ENCODE measurements at places on chromosomes 13 and 19.
A peak's percentile ranks its signal among the peaks of the same experiment; 100 is the strongest.

GRCh38 chr19:54106716-54107115 lies 4.1 kb downstream of the NDUFA3 start:
- no peak for DNase-seq

DNA sequence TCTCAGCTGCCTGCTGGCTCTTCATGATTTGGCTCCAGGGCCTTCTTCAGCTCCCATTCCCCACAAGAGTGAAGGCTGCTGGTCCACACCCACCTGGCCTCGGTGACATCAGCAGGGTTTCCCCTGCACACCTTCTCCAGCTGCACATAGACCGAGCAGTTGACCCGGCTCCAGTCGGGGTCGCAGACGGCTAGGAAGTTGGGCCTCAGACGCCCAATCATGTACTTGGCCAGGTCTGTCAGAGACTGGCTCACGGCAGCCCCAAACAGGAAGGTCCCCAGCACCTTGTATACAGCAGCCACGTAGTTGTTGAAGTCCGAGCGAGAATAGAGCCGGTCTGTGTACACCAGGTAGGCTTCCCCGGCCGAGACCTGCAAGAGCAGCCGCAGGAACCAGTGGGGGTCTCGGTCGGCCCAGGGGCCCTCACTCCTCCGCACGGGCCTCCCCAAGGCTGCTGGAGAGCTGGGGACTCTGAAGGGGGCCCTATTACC lies 3.8 kb downstream of the PLPP2 start:
- no peak for DNase-seq

GRCh38 chr19:35508129-35508528 lies 5.3 kb downstream of the DMKN start:
- no peak for DNase-seq

DNA sequence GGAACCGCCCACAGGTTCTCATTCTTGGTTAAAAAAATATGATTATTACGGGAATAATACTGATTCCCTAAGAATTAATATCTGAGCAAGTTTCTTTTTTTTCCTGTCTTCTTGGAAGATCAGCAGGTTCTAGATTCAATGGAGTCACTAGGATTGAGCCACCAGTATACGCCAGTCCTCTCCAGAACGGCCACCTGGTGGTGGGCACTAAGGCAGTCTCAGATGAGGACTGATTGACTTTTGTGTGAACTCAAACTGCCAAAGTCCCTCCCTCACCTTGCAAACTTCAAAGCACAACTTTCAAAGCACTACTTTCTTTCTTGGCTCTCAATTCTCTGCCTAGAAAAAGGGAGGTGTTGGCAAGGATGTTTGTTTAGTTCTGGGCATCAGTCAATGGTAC lies 33.3 kb upstream of the ALOX5AP start:
- DNase-seq, result no peak

DNA sequence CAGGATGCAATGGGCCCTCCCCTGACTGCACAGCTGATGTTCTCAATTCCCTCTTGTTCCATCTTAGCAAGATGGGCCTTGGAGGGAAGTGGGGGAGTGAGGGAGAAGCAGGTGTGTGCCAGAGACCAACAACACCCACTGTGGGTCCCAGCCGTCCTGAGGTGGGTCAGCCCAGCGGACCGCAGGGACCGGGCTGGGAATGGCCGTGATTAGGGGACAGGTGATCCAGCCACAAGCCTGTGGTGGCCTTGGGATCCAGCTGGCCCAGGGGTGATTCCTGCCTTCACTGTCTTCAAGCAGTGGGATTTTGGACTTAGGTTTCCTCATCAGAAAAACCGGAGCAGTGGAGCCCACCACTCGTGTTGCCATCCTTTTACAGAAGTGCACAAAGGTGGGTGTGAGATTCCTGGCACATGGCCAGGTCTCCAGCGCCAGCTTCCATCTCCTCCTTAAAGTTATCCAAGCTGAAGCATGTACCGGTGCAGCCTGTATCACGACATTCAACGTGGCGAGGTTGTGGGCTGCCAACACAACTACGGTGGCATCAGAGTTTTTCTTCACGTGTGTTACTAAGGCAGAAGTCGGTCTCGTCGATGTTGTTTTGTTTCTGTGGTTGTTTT lies 9.0 kb upstream of the ATP11A start:
- no peak for DNase-seq

DNA sequence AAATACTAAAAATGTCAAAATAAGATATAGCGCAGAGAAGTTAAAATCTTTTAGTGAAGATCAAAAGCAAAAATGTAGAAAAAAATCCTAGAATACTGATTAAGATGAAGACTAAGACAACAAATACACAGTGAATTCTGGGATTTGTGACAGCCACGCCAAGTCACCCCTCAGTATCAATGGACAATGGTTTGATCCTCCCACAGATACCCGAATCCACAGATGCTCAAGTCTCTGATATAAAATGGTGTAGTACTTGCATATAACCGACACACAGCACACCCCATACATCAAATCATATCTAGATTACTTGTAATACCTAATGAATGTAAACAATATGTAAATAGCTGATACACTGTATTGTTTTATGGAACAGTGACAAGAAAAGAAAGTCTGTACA lies 5.9 kb downstream of the MIPEP start:
- no peak for DNase-seq

GRCh38 chr13:94711561-94712286 lies 621 bp downstream of the SOX21 start:
- DNase-seq, result no peak

DNA sequence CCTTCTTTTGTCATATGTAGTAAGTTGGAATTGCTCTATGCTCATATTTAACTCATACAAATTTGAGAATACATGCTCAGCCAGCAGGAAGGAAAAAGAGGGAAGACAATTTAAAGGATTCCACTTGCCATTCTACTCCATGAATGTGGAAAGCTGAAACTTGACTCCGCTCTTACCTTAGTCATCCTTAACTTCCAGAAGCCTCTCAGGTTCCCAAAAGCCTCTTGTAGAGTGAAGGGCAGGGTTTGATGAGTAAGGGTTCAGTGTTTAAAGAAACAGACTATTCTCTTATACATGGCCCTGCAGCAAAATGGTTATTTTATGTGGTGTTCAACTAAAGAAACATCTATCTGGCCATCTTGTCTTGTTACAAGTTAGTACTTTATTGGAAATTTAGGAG lies 27.1 kb downstream of the FAM124A start:
- no peak for DNase-seq

DNA sequence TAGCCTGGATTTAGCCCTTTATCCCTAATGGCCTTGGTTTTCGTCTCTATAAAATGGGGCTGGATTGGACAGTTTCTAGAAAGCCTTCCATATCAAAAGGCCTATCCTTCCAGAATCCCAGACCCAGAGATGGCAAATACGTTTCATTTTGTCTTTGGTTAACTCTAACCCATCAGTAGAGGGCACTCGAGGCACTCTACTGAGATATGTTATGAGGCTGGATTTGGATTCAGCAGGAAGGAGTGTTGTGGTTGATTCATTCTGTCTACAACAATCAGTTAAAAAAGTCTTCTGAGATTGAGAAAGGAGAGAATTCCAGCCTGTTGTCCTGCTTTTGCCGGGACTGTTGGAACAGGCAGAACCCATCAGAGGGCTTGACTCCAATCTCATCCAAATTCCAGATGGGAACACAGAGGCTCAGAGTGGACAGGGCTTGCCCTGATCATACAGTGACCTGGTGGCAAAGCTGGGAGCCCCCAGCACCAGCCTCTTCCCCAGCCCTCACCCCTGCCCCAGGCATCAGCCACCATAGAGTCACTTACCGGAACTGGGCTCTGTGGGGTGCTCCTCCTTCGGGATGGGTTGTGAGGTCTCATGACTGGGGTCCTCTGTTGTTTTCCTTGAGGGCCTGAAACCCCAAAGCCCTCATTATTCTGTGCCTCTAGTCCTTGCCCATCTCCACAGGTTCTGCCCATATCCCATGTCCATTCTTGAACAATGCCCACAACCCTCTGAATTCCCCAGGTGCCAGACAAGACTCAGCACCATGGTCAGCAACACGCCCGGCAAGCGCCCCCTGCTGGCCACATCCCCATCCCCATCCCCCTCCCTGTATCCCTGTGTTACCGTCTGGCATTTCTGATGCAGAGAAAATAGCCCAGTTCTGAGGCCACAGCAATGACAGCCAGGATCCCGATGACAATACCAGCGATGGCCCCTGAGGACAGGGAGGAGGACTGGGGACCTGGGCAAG lies 12.3 kb upstream of the ZNF180 start:
- DNase-seq, result peak; percentile 9

DNA sequence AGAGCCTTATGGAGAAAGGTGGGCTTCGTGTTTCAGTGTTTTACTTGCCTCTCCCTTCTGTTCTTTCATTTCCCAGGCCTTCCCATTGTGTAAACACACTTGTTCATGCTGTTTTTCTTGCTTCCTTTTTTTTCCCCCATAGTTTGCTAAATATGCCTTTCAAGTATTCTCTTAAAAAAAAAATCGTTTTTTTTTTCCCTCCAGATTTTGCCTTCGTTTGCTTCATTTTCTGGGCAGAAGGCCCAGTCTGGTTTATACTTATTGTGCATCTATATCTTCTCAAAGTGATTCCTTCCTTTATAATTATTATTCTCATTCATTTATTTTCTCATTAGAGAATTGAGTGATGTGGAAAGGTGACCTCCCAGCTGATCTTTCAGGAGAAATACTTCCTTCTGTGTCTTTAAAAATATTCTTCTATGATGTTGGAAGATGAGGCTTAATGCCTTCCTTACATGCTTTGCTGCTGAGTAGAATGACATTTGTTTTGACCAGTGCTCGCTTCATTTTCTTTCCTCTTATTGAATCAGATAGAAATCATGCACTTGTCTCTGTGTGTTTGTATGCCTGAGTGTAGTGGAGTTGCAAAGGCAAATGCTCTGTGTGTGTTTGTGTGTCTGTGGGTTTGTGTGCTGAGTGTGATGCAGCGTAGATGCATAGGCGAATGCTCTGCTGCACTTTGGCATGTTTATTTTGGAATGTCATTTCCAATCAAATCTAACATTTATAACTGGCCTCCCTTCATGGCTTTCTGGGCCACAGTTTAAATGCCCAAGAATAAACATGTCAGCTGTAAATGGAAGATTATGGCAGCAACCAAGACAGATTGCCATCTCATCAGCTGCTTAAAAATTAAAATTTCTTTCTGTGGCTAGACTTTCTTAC lies 591.4 kb downstream of the FGF9 start:
- DNase-seq, result no peak

DNA sequence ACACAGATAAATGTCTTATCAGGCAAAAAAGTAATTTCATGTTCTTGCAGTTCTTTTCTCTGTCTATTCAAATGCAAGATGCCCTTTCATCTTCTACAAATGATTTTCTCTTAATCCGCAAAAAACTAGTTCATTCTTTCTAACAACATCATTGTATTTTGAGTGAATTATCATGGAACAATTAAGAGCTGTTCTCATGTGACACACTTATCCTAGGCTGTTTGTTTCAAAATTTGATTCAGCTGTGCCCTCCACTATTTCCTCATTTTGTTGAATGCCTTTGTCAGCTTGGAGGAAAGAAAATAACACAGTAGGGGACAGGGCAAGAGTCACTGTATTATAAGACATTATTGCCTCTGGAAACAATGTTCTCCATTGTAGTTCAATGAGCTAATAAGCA lies 396.9 kb downstream of the KCTD12 start:
- no peak for DNase-seq

DNA sequence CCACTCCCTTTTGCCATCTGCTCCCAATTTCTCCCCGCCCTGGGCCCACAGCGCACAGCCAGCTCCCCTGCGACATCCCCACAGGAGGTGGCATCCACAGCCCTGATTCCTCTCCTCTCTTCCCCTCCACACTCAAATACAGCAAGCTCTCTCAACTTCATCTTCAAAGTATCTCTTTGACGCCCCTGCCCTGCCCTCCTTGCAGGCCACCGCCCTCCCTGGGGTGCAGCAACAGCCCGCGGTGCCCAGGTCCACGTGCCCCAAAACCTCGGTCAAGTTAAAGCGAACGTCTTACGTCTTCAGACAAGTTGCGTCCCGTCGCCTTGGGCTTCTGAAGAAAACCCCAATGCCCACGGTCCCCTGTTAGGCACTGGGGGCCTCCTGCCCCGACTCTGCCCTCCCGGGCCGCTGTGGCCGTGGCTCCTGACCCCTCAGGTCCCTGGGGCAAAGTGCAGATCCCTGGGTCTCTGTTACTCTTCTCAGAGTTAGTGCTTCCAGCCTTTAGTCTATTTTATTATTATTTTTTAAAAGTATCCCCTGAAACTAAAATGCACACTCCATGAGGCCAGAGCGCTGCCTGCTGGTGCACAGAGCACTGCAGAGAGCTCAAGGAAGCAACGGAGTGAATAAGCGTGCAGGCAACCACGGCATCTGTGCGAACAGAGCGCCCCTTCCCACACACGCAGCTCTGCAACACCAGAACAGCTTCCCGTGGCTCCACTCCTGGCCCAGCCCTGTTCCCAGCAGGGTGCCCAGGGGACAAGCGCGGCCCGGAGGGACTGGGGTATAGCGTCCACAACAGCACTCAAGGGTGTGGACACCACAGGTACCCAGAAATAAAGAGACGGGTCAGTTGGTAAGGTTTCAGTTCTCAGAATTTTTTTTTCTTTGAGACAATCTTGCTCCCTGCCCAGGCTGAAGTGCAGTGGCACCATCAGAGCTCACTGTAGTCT lies 26.4 kb downstream of the IL17D start:
- no peak for DNase-seq

DNA sequence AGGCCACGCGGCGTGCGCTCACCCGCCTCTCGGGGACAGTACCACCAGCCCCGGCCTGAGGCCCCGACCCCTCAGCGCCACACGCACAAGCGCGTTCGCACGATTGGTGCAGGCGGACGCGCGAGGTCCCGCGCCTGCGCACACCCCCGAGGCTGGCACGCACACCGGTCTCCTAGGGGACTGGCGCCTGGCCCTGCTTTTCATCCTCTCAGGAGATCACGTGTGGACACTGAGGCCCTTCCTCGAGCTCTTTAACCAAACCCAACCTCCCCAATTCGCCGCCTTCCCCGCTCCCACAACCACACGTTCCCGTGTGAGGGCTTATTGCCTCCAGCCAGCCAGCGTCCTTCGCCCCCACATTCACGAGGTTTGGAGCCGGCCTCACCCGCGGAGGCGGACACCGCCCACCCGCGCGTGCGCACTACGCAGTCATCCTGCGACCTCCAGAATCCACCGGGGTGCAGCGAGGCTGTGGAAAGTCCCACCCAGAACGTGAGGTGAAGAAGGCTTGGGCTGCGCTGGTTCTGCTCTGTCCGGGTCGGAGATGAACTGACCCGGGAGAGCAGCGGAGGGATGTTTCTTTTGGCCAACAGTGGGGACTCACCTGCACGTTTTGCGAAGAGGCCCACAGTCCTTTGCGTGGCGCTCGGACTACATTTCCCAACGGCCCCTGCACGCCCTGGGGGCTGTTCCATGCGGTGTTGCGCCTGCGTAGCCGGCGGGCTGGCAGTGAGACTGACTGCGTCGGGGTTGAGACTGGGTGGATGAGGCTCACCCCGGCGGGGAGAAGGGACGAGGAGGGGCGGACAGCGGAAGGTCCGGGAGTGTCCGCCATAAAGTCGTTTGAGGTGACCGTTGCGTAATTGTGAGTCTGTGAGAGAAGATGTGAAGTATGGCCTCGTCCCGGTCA lies 539 bp upstream of the ZNF667 start:
- no peak for DNase-seq

GRCh38 chr19:16849168-16849567 lies 20.0 kb downstream of the SIN3B start:
- no peak for DNase-seq
